ENCODE measurements at places on chromosomes 5 and 9.

GRCh38 chr9:112777914-112778313 is 27.4 kb downstream of the SNX30 start:
- DNase-seq = no peak

DNA sequence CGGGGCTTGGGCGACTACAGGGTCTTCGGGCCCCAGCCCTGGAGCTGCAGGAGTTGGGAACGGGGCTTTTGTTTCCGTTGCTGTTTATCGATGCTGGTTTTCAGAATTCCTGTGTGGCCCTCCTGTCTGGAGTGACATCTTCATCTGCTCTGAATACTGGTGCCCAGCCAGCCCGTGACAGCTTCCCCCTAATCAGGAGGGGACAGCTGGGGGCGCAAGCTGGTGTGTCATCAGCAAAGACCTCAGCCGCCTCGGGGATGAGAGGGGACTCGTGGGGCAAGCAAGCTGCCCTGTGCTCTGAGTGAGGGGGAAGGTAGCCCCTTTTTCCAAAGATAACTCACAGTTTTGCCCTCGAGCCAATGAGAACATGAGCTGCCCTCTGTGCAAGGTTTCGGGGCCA is 110.7 kb downstream of the RXRA start:
- DNase-seq = no peak

DNA sequence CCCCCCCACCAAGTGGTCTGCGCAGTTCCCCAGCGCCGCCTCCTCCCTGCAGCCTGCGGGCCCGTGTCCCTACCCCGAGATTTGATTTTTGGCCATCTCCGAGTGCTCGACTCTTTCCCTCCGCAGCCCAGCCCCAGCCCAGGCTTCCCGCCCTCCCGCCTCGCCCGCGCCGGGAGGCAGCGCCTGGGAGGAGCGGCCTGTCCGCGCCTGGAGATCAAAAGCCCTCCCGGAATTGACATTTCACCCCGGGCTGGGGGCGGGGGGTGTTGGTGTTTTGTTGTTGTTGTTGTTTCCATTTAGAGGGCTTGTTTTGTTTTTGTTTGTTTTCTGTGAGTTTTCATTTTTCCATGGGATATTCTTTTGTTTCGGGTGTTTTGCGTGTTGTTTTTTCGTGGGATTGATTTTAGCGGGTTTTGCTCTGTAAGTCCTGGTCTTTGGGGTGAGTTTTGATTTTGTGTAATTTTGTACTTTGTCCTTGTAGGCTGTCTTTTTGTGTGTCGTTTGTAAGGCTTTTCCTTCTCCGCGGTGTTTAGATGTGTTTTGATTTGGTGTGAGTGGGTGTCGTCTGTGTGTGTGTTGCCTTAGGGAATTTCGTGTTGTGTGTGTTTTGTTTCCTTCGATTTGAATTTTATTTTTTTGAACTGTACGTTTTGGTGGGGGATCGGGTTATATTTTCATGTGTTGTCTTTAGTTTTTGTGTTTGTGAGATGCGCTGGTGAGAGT is 1.7 kb upstream of the PAX5 start:
- no peak for DNase-seq

DNA sequence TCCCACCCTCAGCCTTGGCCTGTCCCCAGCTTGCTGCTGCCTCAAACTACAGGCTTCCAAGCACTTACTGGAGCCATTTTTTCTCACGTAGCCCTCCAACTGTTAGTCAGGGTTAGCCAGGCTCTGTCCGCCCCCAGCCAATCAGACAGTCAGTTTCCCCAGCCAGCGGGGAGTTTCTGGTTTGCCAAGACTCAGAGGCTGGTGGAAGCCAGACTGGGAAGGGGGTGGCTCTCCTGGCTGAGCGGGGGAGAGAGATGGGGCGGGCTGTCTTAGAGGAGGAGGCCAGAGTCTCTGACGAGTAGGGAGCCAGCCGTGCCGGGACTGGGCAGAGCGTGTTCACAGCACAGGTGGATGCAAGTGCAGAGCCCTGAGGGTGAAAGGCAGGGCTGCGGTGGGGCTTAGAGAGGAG is 15.3 kb downstream of the PROP1 start:
- no peak for DNase-seq

GRCh38 chr9:124780060-124780756 is 3.3 kb downstream of the OLFML2A start:
- no peak for DNase-seq

DNA sequence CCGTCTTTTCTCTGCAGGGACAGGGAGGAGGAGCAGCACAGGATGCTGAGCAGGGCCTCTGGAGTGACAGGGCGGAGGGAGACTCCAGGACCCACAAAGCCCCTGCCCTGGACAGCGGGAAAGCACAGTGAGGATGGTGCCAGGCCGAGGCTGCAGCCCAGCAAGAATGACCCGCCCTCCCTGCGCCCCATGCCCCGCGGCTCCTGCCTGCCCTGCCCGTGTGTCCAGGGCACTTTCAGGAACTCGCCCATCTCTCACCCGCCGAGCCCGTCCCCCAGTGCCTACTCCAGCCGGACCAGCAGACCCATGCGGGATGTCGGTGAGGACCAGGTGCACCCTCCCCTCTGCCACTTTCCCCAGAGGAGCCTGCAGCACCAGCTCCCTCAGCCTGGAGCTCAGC is 9.1 kb upstream of the EXOC3 start:
- no peak for DNase-seq

DNA sequence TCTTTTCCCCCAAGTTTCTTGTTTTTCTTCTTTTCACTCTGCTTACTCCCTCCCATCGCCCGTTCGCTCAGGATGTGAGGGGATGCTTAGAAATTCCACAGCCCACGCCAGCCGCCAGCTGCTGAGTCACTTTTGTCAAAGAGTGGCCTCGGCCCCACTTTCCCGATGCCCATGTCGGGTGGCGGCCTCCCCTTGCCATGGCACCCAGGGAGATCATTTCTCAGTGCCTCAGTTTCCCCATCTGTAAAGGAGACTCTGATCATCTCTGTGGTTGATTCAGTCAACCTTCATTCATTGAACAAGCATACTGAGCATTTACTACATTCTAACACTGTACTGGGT is 353 bp upstream of the PDGFRB start:
- no peak for DNase-seq

DNA sequence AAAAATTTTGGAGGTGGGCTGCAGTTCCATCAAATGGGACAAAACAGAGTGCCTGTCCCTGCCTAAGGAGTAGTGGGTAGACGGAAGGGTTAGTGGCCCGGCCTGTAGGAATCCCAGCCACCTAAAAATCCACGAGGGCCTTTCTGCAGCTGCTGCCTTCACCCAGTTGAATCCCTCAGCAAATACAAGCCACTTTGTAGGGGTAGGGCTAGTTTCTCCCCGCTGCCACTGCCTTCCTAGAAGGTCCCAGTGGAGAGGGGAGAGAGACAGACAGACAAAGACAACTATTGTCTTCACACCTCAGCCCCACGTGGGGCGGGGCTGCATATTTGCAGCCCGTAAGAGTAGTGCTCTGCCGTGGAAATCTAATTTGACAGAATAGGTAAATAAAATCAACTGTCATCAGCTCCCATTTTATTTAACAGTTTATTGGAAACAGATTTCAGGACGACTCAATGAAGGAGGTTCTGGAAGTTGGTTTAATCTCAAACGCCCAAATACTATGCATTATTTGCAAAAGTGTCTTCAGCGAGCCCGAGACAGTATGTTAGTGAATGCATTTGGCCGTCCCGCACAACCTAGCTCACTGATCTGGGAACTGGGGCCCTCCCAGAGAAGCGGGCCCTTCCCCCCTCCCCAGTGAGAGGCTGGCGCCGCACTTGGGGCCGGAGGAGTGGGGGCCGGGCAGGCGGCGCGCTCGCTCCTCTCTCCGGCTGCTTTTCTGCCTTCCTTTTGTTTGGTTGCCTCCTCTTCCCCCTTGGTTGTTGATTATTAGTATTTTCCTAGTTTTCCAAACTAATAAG is 67.6 kb upstream of the TBCA start:
- DNase-seq = no peak

GRCh38 chr5:158435161-158435616 is 576.2 kb upstream of the CLINT1 start:
- no peak for DNase-seq

- no peak for DNase-seq
Observed at GRCh38 chr5:177023303-177023664, 788 bp downstream of the ZNF346 start.

GRCh38 chr9:71368157-71368556 is 246.7 kb upstream of the TRPM3 start:
- no peak for DNase-seq

GRCh38 chr5:1660001-1660400 is 136.2 kb upstream of the LPCAT1 start:
- DNase-seq = no peak

DNA sequence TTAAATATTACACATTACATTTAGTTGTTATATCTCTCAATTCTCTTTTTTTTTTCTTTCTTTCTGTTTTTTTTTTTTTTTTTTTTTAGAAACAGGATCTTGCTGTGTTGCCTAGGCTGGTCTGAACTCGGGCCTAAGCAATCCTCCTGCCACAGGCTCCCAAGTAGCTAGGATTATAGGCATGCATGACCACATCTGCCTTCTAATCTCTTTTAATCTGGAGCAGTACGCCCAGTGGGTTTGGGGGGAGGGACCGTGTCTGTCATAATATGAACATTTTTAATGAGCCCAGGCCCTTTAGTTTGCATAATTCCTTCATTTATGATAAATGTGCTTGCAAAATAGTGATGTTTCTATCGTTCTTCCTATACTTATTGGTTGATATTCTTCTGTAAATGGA is 10.3 kb downstream of the RHOBTB3 start:
- no peak for DNase-seq

DNA sequence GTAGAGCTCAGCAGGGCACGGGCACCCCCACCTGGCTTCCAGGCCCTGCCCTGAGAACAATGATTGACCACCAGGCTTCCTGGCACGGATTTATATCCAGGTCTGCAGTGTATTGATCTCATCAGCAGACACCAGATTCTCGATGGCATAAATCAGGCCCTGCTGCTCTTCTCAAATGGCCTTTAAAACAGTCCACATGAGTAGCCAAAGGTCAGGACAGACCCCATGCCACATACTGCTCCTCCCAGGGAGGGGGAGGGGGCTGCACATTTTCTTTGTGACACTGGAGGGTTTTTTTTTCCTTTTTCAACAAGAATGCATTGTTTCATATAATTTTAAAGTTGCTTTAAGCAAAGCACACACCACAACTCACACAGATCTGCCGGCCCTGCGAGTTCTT is 85.4 kb downstream of the SEMA4D start:
- DNase-seq = no peak

DNA sequence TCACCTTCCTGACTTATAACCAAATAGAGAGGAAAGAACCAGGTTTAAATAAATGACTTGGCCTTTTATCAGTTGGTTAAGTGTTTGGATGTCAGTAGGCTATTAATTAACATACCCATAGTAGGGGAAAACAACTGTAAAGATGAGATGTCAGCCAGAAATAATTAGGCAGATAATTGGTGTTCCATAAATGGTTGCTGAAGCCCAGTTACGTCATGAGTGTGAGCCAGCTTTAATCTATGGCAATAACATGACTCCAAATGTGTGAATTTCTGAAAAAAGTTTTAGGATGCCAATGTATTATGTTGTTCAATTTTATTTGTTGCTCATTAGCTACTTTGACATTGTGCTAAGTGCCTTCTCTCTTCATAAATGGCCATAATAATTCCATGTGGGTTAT is 180.5 kb downstream of the FBXL7 start:
- no peak for DNase-seq

- no peak for DNase-seq
Observed at GRCh38 chr5:111859533-111860270, 102.7 kb upstream of the NREP start.

- peak; percentile 47 for DNase-seq
Observed at GRCh38 chr9:19174127-19174912, 47.0 kb upstream of the PLIN2 start.

GRCh38 chr5:171857489-171857876 is 71.9 kb downstream of the SMIM23 start:
- no peak for DNase-seq

- DNase-seq = no peak
Observed at GRCh38 chr5:154995679-154996078, 17.9 kb upstream of the KIF4B start.

DNA sequence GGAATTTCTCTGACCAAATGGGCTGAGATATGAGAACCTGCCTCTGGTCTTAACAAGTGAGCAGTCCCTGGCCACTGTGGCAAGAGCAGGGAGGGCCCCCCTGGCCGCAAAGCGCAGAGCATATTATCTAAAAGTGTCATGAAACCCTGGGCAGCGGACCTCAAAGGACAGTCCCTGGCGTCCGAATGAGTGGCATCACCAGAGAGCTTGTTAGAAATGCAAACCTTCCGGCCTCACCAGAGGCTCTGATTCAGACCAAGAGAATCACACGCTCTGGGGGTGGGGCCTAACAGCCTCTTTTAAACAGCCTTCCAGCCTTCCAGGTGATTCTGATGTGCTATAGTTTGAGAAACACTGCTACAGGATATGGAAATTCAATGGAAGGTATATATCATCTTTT is 10.9 kb downstream of the PTPN3 start:
- DNase-seq = no peak

GRCh38 chr9:2128618-2129017 is 113.5 kb downstream of the SMARCA2 start:
- DNase-seq = no peak

DNA sequence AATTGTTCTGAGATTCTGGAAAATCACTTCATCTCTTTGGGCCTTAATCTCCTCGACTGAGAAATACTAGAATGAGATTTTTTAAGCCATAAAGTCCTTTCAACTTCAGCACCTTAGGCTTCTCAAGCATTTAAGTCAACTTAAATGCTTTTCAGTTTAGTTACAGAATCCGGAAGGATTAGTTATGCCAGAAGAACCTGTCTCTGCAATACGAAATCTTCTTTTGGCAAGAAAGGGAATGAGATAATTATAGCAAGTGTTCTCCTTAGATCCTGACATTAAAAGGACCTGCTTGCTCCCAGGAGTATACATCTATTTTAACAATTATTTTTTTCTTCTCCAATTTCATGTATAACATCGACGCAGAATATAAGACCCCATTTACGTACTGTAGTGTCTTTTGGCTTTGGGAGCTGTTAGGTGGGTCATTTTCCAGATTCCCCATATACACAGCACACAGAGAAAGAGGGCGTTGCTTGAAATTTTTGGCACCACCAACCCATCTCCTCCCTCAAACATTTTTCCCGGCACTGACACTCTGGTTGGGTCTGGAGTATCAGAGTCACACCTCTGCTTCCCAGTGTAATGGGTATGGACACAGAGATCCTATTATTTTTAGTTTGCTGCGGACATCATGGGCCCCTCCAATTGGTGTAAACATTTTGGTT is 43.6 kb upstream of the CLINT1 start:
- no peak for DNase-seq

DNA sequence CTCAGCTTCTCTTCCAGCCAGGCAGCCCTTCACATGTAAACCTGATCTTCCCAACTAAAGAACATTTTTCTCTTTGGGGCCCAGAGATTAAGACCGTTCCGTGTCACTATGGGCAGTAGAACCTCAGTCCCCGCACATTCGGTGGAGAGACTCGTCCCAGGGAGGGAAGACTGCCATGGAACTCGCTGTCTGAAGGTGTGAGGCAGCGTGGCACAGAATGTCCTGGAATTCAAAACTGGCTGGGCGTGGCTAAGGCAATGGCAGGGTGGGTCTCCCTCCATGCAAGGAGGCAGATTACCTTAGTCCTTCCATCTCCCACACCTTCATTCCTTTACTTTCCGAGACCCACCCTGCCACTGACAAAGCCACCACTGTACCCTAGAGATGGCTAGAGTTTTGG is 57.4 kb upstream of the ZNF354A start:
- no peak for DNase-seq

GRCh38 chr9:79988126-79988525 is 416.4 kb downstream of the TLE4 start:
- DNase-seq = no peak

GRCh38 chr5:150905312-150905683 is 518 bp upstream of the ZNF300 start:
- DNase-seq = no peak

Data from T-helper 2 cell (primary cell).